ENCODE measurements at places on chromosomes 7 and 10.
A peak's percentile ranks its signal among the peaks of the same experiment; 100 is the strongest.

DNA sequence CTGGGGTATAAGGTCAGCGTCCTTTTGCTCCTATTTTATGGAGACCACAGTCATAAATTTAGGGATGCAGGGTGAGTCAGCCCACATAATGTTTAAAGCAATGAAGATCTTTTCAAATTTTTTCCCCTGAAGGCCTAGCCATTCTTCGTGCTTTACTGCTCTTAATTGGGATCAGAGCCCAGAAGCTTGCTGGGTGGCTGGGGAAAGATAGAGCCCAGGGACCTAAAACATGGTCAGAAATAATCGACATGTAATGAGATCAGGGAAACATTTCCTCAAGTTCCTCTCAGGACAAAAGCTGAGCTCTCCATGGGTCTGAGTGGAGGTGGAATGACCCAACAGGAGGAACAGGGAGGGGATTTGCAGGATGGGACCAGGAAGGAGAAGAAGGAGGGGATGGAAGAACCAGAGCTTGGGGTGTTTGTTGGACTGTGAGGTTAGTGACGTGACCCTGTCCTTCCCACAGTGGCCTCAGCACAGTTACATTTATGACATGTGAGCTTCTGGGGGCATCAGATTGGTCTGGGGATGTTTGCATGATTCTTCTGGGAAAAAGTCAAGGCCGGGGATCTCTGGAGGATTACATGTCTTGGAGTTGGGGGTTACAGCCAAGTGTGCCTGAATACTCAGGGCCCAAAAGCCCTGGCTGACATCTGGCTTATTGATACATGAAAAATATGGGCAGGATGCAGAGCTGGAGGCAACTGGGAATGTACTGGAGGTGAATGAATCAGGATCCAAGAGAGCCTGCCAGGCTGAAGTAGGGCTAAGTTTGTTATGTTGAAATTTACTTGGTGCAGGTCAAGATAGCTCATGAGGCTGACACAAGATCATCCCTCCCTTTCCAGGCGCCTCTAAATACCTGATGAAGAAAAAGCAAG is 477.9 kb downstream of the RPS24 start:
- DNase-seq = no peak

DNA sequence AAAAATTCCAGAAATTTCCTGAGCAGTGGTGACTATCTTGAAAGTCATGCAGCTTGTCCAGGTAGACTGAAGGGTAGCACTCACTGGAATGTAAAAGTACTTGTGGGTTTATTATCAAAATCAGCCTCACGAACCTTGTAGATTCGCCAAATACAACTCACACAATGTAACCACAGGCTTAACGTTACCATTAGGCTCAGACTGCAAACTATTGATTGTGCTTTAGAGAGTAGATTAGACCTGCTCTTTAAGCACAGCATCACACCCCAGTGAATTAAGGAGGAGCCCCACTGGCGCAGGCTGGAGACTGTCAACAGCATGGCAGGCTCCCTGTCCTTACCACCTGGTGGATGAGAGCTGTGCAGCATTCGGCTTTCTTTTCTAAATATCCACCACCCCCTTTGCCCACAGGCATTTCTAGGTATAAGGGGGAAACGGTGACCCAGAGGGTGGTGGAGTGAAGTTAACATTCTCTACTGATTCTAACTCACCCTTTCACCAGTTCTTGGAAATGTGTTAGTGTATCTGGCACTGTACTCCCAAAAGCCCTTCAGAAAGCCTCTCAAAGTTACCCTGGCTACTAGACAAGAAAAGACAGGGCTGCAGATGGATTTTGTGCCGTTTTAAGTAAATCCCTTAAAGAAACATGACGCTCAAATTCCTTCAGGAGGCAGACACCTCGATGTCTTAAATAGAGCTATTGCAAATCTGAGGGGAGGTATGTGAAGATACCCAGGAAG is 56.6 kb downstream of the GSDME start:
- no peak for DNase-seq

DNA sequence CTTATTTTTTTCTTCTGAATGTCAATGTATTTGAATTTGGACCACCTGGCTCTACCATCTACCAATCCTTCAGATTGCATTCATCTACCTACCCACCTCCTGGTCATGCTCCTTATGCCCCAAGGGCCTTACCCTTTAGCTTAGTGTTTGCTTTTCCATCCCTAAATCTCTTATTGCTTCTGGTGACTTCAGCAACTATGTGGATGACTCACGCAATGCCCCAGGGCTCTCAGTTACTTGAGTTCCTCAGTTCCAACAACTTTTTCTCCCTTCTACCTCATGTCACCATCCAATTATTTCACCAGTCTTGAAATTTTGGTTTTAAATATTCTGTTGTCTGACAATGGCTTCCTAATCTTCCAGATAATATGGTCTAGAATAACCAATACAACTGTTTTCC is 118.9 kb downstream of the CFAP58 start:
- DNase-seq = no peak

GRCh38 chr10:17847585-17848296 is 38.6 kb downstream of the MRC1 start:
- DNase-seq = no peak

- DNase-seq = peak; percentile 53
Observed at GRCh38 chr10:113960617-113961181, 83.0 kb upstream of the ADRB1 start.

GRCh38 chr7:135075716-135076115 is 72.2 kb upstream of the TMEM140 start:
- no peak for DNase-seq

- DNase-seq = no peak
Observed at GRCh38 chr7:103811997-103812396, 177.5 kb downstream of the RELN start.

DNA sequence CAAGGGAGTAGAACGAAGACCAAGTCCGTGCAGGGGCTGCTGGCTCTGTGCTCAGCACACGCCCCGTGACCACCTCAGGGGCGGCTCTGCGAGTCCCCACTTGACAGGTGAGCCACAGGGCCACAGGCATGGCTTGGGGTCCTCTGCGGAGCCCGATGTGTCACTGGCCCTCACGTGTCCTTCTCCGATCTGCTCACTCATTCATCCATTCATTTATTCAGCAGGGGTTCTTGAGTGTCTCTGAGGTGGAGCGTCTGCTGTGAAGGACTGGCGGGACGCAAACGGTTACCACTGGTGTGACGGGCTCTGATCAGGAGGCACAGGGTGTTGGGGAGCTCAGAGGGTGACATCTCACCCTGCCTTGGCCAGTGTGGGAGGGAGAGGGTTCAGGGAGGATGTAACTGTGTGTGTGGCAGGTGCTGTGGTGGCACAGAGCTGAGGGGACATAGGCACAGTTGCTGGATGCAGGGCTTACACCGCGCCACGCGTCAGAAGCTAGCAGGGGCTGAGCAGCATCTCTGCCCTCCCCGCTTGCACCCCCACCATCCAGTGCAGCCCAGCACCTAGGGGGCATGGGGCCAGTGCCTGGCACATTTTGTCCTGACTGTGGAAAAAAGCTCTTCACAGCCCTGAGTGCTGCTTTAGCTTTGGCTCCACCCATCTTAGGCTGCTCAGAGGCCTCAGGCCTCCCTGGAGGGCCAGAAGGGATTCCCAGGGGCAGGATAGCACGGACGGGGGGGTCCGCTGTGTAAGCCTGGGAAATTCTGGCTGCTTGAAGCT is 116.8 kb downstream of the LHPP start:
- DNase-seq = no peak

GRCh38 chr10:18576586-18576985 is 74.8 kb downstream of the NSUN6 start:
- no peak for DNase-seq

DNA sequence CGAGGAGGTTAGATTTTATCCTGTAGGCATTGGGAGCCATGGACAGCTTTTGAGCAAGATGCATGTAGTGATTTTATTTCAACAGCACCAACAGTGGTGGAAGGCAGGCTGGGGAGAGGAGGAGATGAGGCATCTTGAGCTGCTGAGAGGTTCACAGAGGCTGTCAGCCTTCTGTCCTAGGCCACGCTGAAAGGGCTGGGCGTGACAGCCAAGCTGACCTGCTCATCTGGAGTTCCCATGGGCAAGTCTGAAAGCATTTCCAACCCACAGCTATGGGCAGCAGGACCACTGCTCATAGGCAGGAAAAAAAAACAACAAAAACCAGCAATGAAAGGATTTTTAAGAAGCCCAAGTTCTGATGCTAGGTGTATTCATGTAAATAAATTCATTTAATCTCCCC is 7.7 kb downstream of the NEURL1 start:
- no peak for DNase-seq

DNA sequence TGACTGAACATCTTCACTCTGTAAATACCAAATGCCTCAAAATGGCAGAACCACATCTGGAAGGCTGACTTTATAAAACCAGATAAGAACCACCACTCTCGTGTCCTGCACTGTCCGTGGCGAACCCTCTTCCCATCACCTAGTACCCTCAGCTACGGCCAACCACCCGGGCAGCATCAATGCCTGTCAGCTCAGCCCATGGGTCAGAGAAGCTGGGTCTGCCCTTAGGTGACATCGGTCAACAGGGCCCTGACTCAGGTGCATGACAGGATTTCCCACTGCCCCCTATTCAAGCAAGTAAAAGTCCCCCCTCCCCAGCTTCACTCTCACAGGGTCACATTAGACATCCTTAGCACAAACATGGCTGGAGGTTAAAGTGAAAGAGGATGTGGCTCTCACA is 56.6 kb downstream of the HSPA12A start:
- DNase-seq = no peak

DNA sequence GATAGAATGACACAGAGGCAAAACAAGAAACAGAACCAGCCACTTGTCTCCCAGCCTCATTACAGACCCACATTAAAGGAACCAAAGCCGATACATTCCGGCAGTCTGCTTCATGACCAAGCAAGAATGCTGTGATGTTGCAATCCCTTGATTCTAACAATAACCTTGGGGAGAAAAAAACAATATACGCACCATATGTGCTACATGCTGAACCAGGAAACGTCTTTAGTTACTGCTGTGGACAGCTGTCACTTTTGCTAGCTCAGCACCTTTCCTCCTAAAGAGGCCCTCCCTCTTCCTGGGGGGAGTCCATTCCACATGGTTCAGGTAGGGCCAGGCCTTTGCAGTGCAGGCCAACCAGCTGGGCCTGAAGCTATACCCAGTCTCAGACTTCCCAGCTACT is 79.1 kb downstream of the PRTFDC1 start:
- DNase-seq = no peak

- no peak for DNase-seq
Observed at GRCh38 chr7:126079581-126079980, 1150.0 kb upstream of the POT1 start.

DNA sequence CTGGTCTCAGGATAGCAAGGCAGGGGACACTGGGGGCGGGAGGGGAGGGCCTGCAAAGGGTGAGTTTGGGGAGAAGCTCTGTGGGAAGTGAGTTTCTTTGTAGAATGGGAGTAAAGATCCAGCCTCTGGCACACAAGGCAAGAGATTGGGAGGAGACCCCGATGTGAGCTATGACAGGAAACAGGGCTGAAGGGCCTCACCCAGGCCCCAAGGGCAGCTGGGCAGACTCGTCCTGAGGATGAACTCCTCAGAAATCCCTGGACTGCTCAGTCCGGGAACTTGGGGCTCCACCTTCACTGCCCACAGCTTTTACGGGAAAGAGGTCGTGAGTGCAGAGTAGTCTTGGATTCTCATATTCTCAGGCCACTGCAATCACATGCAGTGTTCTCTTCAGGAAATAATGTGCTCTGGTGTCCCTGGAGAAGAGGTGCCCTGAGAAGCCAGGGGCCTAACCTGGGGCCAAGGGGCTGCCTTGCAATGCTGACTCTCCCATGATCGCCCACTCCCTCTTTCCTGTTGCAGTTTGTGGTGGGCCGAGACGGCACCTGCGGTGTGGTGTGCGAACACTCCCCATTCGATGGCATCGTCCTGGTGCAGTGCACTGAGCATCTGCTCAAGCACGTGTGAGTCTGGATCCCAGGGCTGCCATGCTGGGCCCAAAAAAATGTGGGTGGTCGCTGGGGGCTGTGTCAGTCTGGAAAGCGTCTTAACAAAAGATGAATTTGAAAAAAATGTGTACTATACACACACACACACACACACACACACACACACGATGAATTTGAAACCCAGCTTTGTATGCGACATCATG is 31.3 kb upstream of the C10orf53 start:
- DNase-seq = no peak

GRCh38 chr10:118488710-118489497 is 106.5 kb downstream of the PRLHR start:
- DNase-seq = no peak

DNA sequence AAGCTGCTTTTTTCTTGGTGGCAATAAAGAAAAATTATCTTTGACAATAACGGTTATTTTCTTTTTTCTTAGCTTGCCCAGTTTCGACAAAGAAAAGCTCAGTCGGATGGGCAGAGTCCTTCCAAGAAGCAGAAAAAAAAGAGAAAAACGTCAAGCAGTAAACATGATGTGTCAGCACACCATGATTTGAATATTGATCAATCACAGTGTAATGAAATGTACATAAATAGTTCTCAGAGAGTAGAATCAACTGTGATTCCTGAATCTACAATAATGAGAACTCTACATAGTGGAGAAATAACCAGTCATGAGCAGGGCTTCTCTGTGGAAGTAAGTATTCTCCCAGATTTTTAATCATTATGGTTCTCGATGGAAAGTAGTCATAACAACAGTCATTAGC is 33.0 kb downstream of the AKAP9 start:
- DNase-seq = no peak

DNA sequence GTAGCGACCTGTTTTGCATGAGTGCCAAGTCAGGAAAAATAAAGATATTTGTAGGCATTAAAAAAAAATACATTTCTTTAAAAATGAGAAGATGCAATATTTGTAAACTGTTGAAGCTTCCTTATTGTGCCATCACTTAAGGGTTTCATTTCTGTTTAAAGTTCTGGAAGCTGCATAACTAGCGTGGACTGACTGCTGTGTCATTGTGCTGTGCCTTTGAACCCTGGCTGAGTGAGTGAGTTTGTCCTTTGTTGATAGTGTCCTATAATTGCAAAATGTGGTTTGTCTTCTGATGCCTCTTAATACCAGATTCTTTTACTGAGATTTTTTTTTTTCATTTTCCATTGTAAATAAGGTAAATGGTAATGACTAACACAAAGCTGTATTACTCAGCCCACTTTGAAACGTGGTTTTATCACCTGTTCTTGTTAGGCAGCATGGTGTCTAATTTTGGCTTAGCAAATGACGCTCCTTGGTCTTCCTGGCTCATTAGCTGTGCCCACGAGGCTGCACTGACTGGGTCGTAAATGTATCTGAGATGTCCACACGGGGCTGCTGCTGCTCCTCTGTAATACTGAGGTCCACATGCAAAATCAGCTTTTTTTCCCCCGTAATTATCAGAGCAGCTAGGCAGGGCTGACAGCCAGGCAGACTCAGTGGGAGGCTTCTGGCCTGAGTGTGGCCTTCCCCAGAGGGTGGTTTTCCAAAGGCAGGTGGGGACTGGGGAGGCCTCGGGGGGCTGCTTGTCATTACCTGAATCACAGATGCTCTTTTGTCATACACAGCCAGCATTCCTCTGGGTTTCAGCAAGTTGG is 14.8 kb downstream of the ZSCAN25 start:
- DNase-seq = peak; percentile 56
